Activated CD8-positive, alpha-beta memory T cell treated with anti-CD3 and anti-CD28 coated beads, Interleukin-2, amount 10 ng/mL, durations not matched to agents 7 days and 5 days (primary cell): ENCODE measurements at places on chromosomes 5 and 9.

GRCh38 chr5:62460578-62460983, 48.0 kb downstream of the IPO11 start:
- DNase-seq: no peak

DNA sequence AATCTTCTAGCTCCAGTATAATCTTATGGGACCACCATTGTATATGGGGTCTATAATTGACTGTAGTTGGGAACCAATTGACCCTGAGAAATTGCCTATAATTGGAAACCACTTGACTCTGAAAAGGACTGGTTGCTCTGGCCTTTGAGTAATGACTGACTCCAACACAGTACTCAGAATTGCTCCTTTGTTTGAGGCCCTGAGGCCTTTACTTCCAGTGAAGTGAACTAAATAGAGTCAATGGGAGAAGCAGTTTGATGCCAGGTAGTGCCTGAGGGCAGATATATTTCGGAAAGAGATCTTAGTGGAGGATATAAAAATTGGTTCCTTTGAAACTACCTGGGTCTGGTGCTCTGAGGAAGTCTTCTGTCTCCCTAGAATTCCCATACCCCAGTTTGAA, 16.0 kb upstream of the TMEM171 start:
- no peak for DNase-seq

DNA sequence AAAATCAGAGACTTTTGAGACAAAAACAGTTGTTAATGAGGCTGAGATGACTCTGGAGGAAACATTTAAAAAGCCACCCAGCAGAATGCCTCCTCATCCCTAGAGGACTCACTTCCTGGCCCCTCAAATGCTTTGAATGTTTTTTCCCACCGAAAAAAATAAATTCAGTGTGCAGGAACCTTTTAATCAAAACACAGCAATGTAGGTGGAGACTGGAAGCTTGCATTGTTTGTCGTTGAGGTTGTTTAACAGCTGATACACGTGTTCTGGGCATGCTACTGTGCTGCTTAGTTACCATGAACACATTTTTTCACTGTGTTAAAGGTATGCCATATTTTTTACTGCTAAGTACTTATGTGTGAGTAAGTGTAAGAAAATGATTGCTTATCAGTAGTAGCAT, 65.7 kb upstream of the ADCY2 start:
- no peak for DNase-seq

- no peak for DNase-seq
Observed at GRCh38 chr9:4113711-4114110, 186.2 kb downstream of the GLIS3 start.

DNA sequence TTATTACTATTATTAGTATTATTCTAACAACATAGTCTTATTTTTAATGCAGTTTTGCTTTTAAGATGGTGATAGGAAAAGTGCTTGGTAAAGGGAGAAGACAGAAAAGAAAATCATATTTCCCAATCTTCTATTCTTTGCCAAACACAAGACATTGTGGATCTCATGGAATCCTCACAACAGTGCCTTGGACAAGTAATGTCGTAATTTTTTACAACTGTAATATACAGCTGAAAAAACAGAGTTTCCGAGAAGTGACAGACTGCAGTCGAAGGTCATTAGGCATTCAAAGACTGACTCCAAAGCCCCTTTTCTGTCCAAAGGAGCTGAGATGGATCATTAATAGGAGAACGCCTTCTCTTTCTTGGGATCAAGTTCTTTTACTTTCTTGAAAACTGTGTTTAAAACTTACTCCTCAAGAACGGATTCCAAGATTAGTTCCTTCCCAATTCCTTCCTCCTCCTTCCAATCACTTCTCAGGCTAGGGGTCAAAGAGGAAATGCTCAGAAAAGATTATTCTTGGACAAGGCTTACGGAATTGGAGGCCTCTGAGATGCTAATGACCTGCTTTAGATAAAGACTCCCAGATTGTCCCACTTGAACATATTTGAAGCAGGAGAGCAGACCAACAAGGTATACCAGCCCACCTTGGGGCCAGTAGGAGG, 24.3 kb upstream of the TRIM32 start:
- DNase-seq: no peak

GRCh38 chr5:150723845-150724244, 23.0 kb upstream of the RBM22 start:
- DNase-seq: no peak

DNA sequence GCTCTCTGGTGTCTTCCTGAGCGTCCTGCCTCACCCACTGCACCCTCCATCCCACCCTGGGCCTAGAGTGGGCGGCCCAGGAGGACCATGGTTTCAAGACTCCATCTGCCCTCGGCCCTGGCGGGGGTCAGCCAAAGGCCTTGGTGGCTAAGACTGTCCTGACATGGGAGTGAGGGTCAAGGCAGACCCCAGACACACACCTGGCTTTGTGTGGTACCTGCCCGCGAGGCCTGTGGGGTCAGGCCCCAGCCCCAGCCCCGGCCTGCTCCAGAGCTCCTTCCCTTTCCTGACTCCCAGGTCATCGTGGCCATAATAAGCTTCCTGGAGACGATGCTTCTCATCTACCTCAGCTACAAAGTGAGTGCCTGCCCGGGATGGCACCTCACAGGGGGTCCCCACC, 54.6 kb downstream of the KCNT1 start:
- DNase-seq: no peak

DNA sequence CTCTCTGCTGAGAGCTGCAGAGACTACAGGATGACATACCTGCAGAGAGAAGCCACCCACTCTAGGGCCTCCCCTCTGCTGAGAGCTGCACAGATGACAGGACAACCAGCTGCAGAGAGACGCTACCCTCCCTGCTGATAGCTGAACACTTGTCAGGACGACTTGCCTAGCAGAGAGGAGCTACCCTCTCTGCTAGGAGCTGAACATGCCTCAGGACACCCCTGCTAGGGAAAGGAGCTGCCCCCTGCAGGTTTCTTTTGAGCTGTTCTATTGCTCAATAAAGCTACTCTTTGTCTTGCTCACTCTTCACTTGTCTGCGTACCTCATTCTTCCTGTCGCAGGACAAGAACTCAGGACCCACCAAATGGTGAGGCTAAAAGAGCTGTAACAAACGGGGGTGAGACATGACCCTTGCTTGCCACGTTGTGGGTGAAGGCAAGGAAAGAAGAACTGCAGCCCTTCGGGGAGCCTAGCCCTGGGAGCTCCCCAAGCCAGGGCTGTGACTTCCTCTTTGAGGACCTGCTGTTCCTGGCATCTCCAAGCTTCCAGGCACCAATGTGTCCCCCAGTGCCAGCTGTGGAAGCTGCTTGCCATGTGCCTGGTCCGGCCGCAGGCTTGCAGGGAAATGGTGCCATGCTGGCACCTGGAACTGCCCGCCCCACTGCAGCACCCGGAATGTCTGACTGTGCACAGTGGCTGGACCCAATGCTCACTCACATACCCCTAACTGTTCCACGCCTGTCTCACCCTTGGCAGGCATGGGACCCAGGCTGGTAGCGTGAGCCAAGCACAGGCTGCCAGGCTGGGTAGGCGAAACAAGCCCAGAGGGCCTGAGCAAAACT, 5.1 kb upstream of the TESK1 start:
- no peak for DNase-seq

DNA sequence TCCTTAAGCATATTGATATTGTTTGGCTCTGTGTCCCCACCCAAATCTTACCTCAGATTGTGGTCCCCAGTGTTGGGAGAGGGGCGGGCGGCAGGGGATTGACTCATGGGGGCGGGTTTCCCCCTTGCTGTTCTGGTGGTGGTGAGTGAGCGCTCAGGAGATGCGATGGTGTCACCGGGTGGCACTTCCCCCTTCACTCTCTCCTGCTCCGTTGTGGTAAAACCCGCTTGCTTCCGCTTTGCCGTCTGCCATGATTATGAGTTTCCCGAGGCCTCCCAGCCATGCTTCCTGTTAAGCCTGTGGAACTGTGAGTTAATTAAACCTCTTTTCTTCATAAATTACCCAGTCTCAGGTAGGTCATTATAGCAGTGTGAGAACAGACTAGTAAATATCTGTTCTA, 229.1 kb downstream of the IRX2 start:
- DNase-seq: no peak

- DNase-seq: no peak
Observed at GRCh38 chr5:73814233-73814846, 188.3 kb downstream of the ARHGEF28 start.

GRCh38 chr5:135650081-135650480, 71.3 kb upstream of the CXCL14 start:
- DNase-seq: no peak

DNA sequence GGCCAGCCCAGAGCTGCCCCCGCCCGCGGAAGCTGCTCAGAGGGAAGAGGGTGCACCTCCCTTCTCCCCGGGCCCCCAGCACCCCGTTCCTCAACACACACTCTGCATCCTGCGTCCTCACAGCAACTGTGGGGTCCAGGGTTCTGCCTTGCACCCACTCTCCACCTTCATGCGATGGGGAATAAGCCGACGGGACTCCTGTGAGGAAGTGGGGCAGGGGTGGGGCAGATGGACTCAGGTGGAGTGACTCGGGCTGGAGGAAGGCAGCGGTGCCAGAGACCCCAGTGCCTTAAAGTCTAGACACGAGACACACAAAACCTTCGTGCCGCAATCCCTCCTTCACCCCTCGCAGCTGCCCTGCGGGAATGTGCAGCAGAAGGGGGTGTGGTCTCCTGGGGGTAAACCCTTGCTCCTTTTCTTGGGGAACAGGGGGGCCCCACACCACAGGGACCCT, 8.6 kb downstream of the BRD3 start:
- DNase-seq: no peak

DNA sequence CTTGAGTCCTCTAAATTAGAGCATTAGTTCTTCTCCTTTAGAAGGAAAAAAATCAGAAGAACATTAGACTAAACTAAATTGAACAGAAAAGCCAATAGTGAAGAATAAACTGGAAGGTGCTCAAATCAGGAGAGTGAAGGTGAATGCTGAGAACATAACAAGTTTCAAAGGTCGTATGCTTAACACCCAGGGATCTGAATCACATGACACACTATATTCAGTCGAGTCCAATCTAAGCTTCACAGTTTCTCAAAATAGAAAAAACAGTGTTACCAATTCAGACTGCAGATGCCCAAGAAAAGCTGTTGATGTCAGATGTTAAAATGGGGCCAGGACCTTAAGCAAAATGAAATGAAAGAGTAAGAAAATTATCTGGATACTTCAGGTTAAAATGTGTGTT, 614.5 kb downstream of the EFNA5 start:
- no peak for DNase-seq

DNA sequence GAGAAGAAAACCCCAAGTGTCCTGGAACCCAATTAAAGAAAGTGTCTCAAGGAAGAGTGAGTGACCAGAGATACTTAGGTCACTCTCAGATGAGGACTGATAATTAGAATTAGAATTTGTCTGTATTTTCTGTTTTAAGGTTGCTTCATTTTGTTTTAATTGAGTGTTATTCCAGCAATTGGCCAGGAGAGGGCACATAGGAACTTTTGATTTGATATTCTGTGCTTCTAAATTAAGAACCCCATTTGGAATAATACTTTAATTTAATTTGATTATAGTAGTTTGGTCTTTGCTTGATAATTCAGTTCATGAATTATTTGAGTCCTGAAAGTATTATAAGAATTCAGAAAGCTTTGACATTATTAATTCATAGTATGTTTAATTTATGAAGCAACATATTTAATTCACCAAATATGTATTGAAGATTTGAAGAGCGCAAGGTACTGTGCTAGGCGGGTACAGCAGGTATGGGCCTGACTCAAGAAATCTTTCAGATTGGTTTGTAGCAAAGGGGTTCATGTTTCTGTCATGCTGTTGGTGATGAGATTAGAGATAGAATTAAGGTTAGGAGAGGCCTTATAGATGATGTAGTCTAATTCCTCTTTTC, 4.9 kb downstream of the MRPL22 start:
- no peak for DNase-seq

GRCh38 chr9:85900504-85901201, 40.3 kb upstream of the NAA35 start:
- DNase-seq: peak; percentile 50

DNA sequence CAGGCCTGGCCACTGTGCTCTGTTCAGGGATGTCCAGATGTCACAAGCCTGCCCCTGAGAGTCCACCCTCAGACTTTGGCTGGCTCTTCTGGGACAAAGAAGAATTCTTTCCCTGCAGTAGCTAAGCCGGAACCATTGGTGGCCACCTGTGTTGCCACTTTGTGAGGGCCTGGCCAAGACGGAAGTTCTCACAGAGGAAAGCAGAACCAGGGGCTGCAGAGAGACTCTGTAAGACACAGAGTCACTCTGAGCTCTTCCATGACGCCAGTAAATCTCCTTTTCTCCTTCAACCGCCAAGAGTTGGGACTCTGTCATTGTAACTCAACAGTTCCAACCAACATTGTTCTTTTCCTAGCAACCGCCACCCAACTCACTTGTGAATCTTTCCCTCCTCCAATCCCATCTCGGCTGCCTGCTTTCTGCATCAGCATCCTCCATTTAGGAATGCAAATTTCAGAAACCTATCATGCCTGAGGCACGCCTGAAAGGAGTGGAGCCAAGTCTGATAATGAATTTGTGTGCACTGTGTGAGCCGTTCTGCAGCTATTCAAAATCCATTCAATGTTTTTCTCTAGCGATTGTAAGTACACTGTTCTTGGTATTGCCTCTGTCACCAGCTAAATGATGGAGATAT, 37.8 kb upstream of the ATP6V1G1 start:
- no peak for DNase-seq

GRCh38 chr5:76684756-76685519, 31.0 kb upstream of the F2R start:
- no peak for DNase-seq

GRCh38 chr9:133277467-133277866, 2.5 kb upstream of the ABO start:
- no peak for DNase-seq

GRCh38 chr5:139954022-139954421, 89.1 kb downstream of the NRG2 start:
- DNase-seq: no peak

GRCh38 chr5:39800042-39800601, 375.3 kb upstream of the DAB2 start:
- no peak for DNase-seq
